ENCODE measurements at places on chromosomes 1 and 21.

DNA sequence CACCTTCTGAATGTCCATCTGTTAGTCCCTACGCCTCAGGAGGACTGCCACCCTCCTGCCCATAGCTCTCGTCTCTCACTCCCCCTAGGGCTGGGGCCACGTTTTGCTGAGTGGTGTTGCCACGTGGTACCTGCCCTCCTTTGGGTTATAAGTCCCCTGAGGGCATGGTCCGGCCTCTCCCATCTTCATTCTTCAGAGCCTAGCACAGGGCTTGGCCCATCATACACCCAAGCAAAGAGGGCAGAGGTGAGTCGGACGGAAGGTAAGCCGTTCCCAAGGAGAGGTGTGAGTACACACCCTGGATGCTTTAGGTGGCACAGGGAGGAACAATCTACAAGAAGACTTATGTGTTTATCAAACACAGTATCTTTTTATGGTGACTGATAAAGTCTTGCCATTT lies 10.9 kb downstream of the PADI2 start:
- no peak for DNase-seq

DNA sequence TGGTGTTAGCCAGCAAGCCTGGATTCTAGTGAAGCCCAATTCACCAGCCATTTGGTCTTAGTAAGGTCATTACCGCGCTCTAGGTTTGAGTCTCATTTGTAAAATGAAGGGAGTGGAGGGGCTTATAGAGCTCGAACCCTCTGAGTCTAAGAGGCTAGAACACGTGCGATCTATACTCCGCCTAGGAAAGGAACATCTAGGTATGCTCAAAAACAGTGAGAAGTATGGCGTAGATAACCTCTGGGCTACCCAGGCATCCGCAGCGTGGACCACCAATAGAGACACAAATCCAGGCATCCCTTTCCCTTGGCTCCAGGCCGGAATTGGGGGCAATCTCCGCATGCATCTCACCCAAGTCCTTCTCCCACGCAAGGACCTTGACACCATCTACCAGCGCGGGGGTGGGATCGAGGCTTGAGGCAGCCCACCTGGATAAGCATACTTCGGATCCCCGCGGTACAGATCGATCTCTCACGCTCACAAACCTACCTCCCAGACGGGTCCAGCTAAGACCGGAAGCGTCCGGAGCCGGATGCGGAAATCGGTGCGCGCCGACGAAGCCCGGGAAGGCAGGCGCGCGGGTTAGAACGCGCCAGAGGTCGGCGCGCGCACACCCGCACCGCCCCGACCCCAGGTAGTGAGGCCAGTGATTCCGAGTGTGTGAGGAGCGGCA lies at the start of gene METTL25B:
Gene METTL25B (plus strand): TSS at position 544 of the 673 bp plus-strand sequence. CDS start 636 bp downstream, outside the sequence.
- peak; percentile 71 for DNase-seq

DNA sequence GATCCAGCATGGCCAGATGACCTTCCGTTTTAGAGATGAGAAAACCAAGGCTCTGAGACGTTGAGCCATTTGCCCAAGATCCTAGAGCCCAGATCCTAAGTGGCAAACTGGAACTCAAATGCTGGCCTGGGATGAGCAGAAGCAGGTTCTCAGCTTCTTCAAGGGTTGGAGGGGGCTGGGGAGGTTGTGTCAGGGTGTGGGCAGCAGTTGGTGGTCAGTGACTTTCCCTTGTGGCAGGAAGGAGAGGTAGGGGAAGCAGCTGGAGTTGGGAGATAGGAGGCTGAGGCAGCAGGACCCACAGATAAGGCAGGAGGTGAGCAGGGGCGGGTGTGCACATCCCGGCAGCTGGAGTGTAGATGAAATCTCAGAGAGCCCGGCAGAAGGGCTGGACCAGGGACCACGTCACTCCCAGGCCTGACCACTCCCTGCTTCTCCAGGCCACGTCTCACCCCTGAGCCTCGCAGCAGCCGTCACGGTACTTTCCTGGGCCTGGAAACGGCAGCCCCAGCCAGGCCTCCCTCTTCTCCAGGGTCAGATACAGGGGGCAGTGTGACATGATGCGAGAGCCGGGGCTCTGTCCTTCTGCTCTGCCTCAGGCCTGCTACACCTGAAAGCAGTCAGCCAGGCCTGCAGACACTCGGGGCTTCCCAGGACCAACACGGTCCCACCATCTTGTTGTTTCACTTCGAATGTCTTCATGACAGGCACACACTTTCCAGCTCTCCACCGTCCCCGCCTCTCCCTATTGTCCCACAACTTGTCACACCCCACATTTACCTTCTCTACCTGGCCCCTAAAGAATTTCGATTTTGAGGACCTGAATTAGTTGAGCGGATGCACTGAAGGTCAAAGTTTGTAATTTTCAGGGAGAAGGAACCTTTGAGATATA lies 11.5 kb upstream of the LAPTM5 start:
- DNase-seq, result no peak

- no peak for DNase-seq
These were observed 20.2 kb upstream of the GPR157 start for GRCh38 chr1:9149151-9149550.

DNA sequence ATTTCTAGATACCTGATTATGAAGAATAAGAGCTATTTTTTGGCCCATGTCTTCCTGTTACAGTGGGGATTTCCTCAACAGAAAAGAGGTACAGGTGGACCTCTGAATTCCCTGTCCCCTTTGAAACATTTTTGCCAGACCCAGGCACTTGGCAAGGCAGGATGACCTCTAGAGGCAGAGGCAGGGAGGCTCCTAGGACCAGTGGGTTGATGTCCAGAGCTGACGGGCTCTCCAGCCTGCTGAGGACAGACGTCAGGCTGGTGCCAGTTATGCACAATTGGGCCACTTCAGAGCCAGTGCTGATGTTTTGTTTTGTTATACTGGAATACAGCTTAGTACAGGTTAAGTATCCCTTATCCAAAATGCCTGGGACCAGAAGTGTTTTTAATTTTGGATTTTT lies 18.5 kb upstream of the A3GALT2 start:
- DNase-seq, result no peak

DNA sequence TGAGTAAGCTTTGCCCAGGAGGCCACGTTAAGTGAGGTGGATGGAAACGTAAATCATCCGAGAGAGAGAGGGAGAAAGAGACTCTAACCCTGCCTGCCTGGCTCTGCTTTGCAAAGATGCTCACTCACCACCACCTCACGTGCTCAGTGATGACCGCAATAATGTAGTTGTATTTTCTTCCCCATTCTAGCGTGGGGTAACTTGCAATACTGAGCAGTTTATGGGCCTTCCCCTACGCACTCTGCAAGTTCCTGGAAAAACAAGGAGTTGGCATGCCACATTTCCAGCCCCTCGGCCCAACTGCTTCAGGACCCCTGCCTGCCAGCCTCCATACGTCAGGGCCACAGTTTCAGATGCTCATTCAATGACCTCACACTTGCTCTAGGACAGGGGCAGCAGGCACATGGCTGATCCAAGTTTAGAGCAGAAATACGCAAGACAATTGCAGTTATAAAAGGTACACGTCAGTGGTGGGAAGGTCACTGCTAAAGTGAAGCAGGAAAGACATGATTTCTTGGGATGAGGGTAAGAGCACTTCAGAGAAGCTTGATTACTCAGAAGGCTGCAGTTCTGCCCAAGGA lies 112.5 kb upstream of the RAB4A start:
- no peak for DNase-seq

DNA sequence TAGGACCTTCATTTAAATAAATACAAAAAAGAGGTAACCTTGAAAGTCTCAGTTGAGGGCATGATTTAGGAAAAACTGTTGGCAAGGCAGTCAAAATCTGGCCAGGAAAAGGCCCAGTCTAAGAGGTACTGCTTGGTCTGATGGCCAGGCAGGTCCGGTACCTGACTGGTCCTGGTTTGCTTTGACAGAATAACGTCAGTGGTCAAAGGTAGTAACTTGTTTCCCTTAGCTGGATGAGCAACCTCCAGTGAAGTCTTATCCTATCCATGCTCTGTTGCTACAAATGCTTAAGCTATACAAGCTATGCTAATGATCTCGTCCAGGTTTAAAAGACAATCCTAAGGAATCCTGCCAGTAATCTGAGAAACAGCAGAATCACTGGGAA lies 85.0 kb downstream of the PGBD5 start:
- no peak for DNase-seq

- no peak for DNase-seq
These were observed 6.2 kb downstream of the TMEM59 start for GRCh38 chr1:54046671-54047383.

GRCh38 chr21:43910460-43910859 lies 45.4 kb downstream of the AGPAT3 start:
- no peak for DNase-seq
